ENCODE measurements at places on chromosomes 3 and 15.

- DNase-seq, result no peak
These were observed 160.6 kb downstream of the EPHA3 start for GRCh38 chr3:89268059-89268458.

- no peak for DNase-seq
These were observed 172.0 kb downstream of the MCTP2 start for GRCh38 chr15:94403331-94403730.

- DNase-seq, result no peak
These were observed 298.4 kb downstream of the KCNH8 start for GRCh38 chr3:19446687-19447086.

- DNase-seq, result no peak
These were observed 76.1 kb downstream of the REC114 start for GRCh38 chr15:73518876-73519733.

- DNase-seq, result no peak
These were observed 8.8 kb downstream of the TMEM40 start for GRCh38 chr3:12750223-12750622.

GRCh38 chr3:4398120-4398940, 68.7 kb downstream of the SUMF1 start:
- no peak for DNase-seq

DNA sequence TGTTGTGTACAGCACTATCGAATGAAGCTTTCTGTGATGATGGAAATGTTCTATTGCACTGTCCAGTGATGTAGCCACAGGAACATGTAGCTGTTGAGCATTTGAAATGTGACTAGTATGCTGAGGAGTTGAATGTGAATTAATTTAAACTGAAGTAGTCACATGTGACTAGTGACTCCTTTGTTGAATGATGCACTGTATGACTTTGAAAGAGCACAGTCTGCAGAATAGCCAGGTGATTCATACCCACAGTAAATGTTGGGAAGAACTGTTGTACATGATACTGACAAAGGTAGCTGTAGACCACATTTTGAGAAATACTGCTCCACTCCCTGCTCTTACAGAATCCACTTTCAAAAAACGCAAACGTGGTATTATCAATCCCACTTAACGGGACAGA, 34.0 kb upstream of the ACTL6A start:
- DNase-seq, result no peak

DNA sequence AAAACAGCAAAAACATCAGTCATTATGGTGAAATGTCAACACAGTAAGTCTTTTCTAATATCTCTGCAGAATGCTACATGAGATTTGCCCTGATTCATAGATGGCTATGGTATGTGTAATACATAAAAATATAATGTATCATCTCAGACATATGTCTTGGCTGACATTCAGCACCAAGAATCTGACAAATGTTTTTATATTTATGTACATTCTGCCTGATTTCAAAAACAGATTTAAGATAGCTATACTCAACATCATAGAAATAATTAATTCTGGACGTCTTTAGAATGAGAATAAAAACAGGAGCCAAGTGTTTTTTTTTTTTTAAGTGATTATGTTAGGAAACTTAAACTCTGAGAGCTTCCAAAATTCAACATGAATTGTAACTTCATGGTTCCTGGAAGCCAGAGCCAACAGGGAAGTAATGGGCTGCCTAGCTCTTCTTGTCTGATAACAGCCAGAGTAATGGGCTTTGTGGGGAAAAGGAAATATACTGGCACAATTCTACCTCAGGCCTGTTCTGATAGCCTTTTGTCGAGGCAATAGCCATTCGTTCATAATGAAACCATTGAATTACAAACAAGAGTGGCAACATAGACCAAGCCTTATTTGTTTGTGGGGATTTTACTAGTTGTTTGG, 184.4 kb downstream of the VGLL4 start:
- no peak for DNase-seq

GRCh38 chr3:195267096-195267495, 3.9 kb downstream of the XXYLT1 start:
- DNase-seq, result no peak

DNA sequence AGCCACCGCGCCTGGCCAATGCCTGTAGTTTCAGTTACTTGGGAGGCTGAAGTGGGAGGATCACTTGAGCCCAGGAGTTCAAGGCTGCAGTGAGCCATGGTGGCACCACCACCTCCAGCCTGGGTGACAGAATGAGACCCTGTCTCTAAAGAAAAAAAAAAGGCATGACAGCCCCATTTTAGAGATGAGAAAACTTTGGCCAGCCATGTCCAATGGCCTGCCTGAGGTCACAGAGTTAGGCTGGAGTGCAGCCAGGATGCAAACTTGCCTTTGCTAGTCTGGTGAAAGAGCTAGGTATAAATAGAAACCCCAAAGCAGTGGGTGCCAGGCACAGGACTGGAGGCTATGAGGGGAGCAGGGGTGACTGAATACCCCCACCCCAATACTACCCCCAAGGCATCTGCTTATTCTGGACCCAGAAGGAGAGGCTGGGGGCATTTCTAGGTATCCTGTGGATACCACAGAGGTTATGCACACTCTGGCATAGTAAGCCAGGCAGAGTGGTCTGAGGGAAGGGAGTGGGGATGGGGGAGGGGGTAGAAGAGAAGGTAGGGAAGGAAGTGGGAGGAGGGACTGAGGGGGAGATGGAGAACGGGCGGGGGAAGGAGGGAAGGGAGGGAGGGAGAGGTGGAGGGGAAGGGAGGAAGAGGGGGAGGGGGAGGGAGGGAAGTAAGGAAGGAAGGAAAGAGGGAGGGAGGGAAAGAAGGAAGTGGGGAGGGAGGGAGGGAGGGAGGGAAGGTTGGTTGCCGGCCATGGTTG, 16.2 kb upstream of the C15orf39 start:
- DNase-seq, result no peak

GRCh38 chr3:307182-307581, 110.6 kb downstream of the CHL1 start:
- no peak for DNase-seq
